Amygdala (tissue), 56 donors: ENCODE measurements at places on chromosomes 1 and 21.
A peak's percentile ranks its signal among the peaks of the same experiment; 100 is the strongest.

- DNase-seq, result no peak
These were observed 156.2 kb downstream of the TPR start for GRCh38 chr1:186218654-186219352.

DNA sequence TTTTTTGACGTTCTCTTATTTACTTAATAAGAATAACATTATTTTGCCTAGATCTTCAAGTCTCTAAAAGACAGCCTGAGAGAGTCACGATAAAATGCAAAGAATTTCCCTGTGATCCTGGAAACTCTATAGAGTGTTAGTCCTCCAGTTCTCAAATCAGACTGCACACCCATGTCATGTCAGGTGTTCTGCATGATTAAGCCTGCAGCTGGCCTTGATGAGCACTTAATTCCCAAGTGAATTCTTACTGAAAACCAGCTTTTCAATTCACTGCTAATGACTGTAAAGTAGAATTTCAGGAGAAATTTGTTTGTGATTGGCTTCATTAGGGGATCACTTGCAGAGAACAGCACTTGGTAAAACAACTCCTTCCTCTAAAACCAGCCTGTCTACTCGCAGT lies 41.9 kb downstream of the CHML start:
- DNase-seq, result no peak

DNA sequence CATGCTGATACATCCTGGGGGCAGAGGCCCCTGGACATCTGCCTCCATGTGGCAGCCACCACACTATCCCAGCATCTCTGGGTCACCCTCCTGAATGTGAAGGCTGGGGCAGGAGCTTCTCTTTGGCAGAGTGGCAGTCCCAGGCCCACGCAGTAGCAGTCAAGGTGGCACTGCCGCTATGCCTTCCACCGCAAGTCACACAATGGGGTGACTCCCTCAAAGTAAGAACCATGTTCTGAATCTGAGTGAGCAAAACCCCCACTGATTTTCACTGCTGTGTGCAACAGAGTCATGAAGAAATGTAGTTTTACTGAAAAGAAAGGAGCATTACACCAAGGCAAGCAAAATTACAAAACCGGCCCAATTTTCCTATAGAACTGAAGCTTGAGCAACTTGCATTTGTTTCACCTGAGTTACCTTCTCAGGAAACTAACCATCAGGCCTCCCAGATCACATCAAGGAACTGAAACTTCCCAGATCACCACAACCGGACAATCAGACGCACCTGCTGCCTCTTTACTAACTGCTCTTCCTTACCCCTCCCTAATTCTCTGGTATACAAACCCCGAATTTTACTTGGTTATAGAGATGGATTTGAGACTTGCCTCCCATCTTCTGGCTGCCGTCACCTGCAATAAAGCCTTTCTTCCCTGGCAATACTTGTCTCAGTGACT lies 102.6 kb downstream of the PCP4 start:
- no peak for DNase-seq

- DNase-seq, result no peak
These were observed 15.6 kb downstream of the TMPRSS15 start for GRCh38 chr21:18387994-18388393.

- no peak for DNase-seq
These were observed 26.9 kb upstream of the RAP1A start for GRCh38 chr1:111592389-111593361.

DNA sequence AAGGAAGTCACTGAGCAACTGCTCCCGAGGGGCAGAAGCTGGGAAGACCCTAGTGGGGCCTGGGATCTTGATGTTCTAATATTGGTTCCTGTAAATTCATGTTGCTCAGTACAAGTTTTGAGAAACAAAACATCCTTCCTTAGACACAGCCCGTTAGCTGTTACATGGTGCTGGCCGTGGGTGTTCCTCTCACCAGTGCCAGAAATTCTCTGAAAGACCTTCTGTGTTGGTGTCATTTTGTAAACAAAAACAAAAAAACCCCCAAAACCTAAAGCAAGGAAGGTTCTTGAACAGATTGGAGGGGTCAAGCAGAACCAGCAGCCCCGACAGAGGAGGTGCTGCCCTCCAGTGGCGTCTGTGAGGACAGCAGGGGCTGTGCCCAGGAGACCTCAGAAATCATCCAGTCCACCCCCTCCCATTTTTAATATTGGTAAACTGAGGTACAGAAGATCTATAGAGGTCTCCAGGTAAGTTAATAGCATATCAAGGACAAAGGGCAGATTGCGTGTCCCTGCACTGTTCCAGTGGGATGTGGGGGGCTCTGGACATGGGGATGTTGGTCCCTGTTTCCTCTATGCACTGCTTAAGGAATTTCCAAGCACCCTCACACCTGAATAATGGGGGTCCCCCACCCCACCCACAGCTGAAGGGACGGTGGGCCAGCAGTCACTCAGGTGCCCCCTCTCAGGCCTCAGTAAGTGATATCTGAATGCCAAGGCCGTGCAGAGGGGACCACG lies 38.2 kb downstream of the SLC2A7 start:
- DNase-seq, result peak; percentile 40

DNA sequence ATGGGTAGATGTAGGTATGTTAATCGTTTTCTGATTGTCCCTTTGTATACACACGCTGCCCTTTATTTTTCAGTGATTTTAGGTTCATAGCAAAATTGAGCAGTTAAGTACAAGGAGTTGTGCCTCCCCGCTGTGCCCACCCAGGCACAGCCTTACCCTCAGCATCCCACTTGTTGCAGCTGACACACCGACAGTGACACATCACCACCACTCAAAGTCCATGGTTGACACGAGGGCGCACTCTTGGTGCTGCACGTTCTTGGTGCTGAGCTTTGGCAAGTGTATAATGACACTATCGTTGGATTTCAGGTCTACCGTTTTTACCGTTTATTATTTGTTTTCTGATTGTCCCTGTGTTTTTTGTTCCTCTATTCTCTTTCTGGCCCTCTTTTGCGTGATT lies 15.6 kb downstream of the C1orf159 start:
- no peak for DNase-seq

- no peak for DNase-seq
These were observed 1067.9 kb downstream of the TTLL7 start for GRCh38 chr1:82931006-82931405.

GRCh38 chr1:6688757-6689156 lies 12.9 kb downstream of the DNAJC11 start:
- no peak for DNase-seq

- DNase-seq, result no peak
These were observed 130.8 kb downstream of the BEND5 start for GRCh38 chr1:48645883-48646282.

DNA sequence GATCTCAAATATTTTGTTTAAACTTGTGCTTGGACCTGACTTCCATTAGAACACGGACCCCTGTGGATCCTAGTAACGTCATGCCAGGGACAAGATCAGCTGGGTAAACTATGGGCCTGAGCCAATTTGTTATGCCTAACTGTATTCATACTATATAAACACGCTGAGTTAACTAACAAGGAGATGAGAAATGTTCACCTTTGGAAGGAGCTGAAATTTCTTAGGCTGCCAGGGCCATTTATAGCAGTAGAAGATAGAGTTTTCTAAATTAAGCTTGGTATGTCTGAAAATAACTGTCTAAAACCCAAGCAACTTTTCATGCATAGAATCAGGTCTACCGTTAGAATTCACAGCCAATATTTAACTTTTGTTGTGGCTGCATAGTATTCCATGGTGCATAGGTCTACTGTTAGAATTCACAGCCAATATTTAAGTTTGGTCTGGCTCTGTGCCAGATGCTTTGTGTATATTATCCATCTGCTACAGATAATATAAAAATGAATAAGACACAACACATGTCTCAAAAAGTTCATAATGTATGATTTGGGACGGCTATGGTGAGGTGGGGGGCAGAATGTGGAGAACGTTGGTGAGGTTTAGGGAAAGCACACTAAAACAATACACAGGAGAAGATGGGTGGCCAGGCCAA lies 61.5 kb downstream of the NMNAT2 start:
- DNase-seq, result no peak
